ENCODE measurements at places on chromosomes 2 and 18.

DNA sequence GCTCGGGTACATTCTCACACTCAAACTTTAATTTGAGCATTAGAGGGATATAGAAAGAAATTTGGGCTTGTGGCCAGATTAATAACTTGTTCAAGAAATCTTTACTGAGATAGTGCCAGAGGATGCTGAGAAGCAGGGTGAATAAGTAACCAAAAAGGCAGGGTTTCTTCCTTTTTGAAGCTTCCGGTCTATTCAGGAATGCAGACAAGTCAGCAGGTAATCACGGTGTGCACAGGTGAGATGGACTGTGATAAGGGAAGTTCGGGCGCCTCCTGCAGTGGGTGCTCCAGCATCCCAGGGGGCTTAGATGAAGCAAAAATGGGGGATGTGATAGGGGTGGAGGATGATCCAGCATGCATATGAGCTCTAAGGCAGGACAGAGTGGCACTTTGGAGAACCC, 44.9 kb upstream of the CYP1B1 start:
- no peak for DNase-seq

DNA sequence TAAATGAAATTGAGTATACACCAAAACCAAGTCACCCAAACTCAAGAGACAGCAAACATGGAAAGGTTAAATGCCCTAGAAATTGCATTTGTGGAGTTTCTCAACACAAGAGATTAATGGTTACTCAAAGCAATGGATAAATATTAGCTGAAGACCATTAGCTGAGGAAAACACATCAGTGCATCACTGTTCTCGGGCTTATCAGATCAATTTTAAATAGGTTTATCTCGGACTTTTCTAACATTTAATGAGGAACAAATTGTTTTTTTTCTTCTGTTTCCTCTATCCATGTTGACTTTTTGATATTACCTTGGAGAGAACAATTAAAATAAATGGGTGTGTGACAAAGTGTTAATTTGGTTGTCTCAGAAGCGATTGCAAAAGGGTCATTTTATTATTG, 105.4 kb upstream of the PIK3C3 start:
- no peak for DNase-seq

GRCh38 chr18:36058674-36059073, 8.7 kb downstream of the RPRD1A start:
- no peak for DNase-seq

DNA sequence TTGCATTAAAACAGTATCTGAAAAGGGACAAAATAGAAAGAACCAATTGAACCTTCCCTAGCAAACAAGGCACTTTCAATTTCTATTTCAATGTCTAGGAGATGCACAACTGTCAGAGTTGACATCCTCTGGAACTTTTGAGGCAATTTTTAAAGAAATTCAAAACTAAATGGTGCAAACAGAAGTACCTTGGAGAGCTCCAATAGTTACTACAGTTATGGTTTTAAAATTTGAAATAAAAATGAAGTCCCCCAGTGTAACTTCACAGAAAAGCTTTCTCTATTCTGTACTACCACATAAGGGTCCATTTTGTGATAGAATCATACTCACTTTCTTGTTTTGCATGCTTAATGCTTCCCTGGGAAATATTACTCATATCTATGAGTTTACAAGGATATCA, 162.1 kb downstream of the KCNH7 start:
- DNase-seq = no peak

DNA sequence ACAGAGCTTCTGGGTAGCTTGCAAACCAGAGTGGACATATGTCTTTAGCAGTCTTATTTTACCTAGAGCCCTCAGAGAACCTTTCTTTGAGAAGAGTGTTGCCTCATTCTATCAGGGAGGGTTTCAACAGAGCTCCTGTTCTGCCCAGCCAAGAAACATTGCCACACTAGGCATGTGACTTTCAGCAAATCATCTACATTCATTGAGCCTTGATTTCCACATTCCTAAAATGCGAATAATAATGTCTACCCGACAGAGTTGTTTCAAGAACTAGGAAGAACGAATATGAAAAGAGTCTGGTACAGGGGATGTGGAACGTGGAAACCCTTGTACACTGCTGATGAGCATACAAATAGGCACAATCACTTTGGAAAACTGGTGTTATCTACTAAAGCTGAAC, 7.8 kb upstream of the PRKAG3 start:
- DNase-seq = peak; percentile 57

- no peak for DNase-seq
These were observed 118.8 kb downstream of the SH3RF3 start for GRCh38 chr2:109247812-109248211.

DNA sequence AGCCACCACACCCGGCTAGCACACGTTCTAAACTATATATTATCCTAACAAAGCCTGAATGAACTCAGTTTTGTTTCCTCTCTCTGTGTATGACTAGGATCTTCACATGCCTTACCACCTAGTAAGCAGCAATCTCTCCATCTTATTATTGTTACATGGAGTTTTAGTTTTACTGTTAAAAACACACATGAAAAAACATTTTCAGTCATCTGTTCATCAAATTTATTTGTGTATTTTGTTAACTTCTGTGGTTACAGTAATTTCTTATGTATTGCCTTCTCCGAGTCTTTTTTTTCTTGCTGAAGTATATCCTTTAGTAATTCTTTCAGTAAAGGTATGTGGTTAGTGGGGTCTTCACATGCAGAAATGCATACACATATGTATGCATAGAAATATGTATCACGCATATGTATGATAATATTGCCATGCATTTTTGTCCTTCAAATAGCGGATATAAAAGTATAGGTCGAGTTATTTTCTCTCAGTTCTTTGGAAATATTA, 31.4 kb downstream of the ANO7 start:
- DNase-seq = no peak

- no peak for DNase-seq
These were observed 12.7 kb downstream of the ACOXL start for GRCh38 chr2:110745048-110745447.

GRCh38 chr18:21362831-21363230, 120.8 kb downstream of the GREB1L start:
- DNase-seq = no peak

DNA sequence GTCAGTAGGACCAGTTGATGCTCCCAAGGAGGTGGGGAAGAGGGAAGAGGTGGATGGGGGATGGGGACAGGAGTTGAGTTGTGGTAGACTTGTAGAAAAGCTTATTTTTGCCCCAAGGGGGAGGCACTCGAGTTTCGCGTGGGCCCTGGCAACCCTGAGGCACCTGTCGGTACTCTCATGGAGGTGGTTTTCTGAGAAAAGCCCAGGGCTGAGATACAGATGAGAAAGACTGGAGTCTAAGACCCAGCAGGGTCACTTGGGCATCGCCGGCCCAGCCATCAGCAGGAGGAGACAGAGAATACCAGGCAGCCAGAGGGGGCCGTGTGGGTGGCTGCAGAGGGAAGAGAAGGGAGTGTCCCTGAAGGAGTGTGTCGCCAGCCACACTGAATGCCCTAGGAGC, 57.7 kb upstream of the HPCAL1 start:
- DNase-seq = no peak

DNA sequence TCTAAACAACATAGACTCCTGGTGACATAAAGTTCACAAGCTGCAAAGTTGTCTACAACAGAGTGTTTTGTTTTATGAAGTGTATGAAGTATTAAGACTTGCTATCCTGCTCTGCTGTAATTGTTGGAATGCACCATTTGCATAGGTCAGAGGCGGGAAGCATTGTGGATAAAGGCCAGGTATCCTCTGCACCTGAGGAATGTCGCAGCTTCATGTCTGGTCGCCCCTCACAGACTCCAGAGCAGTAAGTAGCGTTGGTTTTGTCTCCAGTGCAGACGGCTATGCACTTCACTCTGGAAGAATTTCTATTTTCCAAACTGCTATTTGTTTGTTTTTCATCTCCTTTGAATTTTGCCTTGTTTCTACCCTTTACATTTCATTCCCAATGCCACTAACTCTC, 63.1 kb downstream of the UNC80 start:
- DNase-seq = no peak
